Activated gamma-delta T cell treated with anti-CD3 and anti-CD28 coated beads, Interleukin-2, amount 50 U/mL, for 16 hours (primary cell): ENCODE measurements at places on chromosomes 11 and 22.

DNA sequence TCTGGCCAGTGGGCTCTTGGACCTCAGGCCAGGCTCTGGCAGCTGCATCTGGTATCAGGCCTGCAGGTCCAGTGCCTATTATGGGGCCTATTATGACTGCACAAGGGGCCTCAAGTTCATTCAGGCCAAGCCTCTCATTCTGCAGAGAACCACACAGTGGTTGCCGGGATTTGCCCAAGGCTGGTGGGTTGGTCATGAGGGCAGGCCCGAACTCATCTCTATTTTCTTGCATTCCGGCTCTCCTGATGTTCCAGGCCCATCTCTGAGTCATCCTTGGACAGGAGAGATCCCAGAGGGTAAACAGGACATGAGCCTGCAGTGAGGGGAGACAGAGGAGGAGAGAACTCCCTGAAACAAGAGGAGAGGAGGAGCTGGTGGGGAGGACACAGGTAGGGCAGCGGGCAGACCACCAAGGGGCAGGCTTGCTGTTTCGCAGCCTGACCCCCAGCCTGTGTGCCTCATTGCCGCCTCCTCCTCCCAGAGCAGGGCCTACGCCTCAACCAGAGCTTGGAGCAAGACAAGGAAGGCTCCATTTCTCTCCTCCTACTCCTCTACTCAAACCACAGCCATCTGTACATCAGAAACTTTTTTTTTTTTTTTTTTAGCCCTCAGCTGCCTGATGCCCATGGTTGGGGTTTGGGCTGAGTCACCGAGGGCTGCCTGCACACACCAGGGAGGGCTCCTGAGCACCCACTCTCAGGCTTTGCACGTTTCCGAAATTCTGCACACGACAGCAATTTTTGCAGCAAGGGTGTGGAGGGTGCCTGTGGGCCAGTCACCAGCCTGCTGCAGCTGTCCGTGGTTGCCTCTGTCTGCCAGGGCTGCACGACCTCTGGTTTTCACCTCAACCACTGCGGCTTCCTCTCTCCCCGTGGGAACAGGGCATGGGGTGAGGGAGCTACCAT lies 12.7 kb upstream of the TREH start:
- DNase-seq, result peak; percentile 52

DNA sequence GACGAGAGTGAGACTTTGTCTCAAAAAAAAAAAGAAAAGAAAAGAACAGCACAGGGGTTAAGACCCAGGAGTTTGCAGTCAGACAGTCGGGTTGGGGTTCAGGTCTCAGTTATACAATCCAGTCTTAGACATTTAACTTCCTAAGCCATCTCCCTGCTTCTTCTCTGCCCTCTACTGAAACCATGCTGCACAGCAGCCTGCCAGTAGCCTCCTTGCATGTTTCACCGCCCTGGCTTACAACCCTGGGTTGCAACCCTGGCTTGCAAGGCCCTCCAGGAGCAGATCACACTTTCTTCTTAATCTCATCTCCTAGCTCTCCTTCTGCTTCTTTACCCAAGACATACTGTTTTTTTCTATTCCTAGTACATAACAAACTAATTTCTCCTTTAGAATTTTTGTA lies 5.9 kb upstream of the B3GAT3 start:
- no peak for DNase-seq

- no peak for DNase-seq
Measured at GRCh38 chr22:30325065-30325720, 1.5 kb downstream of the TBC1D10A start.

DNA sequence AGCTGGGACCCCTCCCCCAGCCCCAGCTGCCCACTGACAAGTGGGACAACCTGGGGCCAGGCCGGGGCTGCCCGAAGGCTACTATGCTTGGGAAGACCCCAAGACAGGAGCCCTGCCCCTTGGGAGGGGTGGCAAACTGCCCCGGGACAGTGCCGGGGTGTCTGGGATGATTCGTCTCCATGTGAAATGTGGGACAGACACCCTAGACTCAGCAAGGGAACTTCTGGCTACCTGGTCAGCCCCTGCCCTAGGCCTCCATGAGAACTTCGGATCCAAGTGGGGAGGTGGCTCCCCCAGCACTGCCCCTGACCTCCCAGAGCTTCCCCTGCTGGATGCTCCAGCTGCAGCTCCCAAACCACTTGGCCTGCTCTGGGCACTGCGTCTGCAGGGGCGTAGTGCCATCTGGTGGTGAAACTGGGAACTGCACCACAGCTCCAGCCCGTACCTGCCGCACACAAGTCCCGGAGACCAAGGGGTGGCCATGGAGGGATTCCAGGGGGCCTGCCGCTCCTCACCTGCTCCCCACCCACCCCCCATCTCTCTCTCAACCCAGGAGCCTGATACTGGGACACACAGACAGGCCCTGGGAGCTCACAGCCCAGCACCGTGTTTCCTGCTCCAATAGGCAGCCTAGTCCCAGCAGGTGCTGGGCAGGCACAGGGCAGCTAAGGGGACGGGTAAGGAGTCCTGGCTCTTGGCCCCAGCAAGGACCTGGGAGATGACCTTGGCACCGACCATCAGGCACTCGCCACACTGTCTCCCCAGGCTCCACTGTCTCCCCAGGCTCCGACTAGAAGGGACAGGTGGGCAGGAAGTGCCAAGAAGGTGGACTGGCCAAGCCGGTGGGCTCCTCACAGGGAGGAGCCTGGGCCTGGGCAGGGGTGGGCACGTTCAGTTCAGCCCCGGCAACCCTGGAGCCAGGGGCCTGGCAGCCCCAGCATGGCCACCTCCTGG lies 194.1 kb downstream of the IGLL1 start:
- peak; percentile 72 for DNase-seq

DNA sequence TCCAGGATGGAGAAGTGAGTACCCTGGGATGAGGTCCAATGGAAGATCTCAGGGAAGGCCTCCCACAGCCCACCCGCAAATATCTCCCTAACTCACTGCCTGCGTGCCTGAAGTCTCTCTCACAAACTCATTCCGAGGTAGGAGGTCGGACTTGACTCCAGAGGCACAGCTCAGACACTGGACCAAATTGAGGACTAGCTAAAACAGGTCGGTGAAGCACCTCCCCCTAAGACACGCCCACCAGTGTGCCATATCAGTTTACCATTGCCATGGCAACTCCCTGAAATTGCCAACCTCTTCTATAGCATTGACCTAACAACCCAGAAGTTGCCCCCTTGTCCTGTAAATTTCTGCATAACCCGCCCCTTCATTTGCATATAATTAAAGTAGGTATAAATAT lies 17.5 kb downstream of the RPL3 start:
- DNase-seq, result no peak

DNA sequence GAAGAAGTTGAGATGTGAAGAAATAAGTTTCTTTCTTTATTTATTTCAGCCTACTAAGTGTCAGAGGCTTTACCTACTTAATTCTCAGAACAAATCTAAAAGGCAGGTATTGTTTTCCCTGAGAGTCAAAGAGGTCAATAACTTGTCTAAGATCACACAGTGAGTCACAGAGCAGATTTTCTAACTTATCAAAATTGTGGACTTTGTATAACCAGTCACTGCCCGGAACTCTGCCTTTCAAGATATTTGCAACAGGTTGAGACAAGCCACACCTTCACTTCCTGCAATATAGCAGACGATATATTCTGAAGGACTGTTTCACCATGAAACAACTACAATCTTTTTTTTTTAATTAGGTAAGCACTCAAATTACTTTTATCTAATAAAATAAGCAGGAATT lies 10.5 kb upstream of the MMP3 start:
- DNase-seq, result no peak

DNA sequence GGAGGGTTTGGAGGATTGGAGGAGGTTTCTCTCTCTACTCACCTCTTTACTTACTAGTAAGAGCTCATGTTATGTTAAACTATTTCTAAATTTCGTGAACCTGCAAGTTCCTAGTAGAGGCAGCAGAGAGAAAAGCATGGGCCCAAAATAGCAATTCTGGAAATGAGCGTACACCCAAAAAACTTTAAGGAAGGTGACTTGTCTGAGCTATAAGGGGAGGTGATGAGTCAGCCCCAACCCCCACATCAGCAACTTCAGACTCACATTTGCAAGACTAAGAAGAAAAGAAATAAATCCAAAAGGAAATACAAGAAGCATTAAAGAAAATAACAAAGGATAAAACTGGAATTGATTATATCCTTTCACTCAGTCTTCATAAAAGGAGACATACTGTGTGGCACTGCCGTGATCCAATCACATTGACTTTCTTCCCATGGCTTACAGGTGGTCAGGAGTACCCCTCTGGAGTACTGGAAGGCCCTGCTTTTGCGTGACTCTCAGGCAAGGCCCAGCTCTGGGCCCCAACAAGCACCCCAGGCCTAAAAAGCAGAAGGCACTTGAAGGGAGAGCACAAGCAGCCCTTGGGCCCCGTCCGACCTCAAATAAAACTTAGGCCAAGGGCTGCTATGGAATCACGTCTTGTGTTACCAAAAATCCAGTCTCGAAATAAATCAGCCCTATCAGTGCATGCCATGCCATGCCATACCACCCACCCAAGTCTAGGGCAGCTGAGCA lies 14.3 kb downstream of the PACSIN2 start:
- DNase-seq, result no peak

DNA sequence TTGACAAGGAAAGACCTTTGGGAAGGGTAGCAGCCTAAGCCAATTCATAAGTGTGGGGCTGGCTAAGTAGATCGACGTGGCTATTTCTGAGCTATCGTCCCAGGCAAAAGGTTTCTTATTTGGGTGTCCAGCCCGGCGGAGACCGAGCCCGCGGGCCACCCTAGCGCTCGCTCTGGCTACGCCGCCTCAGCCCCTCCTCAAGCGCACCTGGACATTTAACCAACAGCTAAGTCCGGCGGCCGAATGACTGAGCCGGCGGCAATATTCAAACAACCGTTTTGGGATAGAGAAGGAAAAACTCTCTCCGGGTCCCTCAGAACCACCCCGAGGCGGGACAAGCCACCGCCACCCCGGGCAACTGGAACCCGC lies 457 bp downstream of the RNF141 start:
- DNase-seq, result no peak

DNA sequence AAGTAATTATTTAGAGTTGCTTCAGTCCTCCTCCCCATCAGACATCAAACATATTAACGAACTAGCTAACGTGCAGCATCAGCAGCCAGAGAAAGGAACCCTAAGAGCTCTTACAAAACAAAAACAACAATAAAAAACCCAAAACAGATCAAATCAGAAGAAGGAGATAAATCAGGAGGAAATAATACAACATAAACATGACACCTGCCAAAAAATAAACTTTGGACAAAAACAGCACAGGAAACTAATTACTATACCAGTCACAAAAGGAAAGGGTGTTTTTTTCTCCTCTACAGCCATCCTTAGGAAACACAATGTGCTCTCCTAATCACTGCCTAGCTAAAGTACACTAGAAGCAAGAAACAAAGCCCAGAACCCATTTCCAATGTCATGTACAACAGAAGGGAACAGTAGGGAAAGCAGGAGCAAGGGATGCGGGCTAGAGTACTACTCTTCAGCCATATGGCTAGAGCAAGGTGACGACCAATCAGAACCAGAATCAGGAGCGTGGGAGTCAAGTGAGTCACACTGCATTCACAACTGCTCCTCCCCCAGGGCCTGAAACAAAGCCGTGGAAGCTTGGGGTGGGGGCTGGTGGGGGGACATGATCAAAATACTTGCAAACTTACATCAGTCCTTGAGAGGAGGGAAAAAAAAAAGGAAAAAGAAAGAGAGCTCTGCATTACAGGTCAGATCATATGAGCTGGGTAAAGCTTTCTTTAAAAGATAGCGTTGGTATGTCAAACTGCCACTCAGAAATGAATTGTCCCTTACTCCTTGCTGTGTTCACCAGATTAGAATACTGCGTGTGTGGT lies 60.4 kb downstream of the LARGE2 start:
- no peak for DNase-seq

GRCh38 chr11:62724171-62724570 lies 3.1 kb downstream of the HNRNPUL2 start:
- DNase-seq, result no peak

- DNase-seq, result no peak
Measured at GRCh38 chr11:3970108-3970507, 114.6 kb downstream of the STIM1 start.

DNA sequence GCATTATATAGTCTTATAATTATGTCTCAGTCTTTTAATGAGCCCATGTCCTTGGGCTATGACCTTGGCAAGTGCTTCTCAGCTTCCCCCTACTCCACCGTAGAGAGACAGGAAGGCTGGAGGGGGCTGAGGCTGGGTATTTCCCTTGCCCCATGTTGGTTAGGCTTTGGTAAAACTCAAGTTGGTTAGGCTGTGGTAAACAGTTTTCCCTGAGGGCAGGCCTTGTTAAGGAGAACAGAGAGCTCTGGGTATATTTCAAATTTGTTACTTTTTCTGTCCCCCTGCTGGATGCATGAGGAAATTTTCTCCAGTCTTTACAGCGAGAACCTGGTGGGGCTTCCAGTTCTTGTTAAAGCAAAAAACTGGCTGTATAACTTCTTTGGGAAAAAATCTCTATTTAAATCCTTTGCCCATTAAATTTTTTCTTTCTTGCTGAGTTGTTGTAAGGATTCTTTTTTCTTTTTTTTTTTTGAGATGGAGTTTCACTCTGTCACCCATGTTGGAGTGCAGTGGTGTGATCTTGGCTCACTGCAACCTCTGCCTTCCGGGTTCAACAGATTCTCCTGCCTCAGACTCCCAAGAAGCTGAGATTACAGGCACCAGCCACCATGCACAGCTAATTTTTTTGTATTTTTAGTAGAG lies 12.2 kb upstream of the DCHS1 start:
- DNase-seq, result peak; percentile 16

- no peak for DNase-seq
Measured at GRCh38 chr22:21628386-21629254, 1.2 kb downstream of the YDJC start.

DNA sequence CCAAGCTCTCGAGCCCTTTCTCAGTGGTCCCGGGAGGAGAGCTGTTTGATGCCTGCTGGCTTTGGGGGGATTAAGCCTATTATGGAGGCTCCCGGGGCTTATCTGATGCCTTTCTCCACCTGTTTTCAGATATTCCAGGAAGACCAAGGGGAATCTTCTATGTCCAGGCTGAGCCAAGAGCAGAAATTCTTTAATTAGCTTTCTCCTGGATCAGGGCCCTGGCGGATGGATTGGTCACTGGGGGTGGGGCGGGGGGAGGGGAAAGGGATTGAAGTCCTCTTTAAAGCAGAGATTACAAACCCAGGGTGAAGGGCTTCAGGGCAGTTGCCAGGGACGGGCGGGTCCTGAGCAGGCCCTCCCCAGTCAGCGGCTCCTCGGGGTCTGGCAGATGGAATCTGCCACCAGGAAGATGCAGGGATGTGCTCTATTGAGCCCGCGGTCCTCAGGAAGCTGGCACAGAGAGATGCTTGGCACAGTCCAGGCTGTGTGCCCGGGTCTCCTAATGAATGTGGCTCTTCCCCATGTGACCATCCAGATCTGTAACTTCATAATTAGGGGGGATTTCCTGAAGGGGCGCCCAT lies 33.6 kb downstream of the MACROD1 start:
- no peak for DNase-seq

- no peak for DNase-seq
Measured at GRCh38 chr22:21921729-21922128, 30.9 kb downstream of the PPM1F start.

GRCh38 chr11:121449123-121449522 lies 3.0 kb upstream of the SORL1 start:
- DNase-seq, result no peak

GRCh38 chr22:19912271-19912999 lies 29.1 kb upstream of the COMT start:
- no peak for DNase-seq

GRCh38 chr11:126334659-126335462 lies 20.6 kb upstream of the ST3GAL4 start:
- DNase-seq, result no peak

- no peak for DNase-seq
Measured at GRCh38 chr22:43481568-43482317, 69.9 kb downstream of the MPPED1 start.
